HFF-Myc (cell line): ENCODE measurements at places on chromosomes 11 and 22.
A peak's percentile ranks its signal among the peaks of the same experiment; 100 is the strongest.

DNA sequence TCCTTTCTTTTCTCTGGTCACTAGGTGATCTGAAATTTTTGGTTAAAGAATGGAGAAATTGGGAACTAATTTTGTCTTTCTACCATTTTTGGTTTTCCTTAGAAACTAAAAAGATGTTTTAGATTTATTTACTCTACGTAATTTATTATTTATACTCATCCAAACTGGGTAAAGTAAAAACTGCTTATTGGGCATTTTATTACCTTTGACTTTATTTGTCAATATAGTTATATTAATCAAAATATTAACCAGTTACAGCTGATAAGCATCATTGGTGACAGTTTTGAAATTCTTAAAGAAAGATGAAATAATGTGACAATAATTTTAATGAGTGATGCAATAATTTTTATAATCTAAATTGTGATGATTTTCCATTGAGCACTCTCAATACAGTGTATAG lies 502.0 kb upstream of the RAG2 start:
- DNase-seq = no peak

GRCh38 chr11:123166071-123166559 lies 28.9 kb downstream of the CLMP start:
- DNase-seq = no peak

GRCh38 chr22:27134315-27134701 lies 476.9 kb downstream of the MIAT start:
- DNase-seq = peak; percentile 71

DNA sequence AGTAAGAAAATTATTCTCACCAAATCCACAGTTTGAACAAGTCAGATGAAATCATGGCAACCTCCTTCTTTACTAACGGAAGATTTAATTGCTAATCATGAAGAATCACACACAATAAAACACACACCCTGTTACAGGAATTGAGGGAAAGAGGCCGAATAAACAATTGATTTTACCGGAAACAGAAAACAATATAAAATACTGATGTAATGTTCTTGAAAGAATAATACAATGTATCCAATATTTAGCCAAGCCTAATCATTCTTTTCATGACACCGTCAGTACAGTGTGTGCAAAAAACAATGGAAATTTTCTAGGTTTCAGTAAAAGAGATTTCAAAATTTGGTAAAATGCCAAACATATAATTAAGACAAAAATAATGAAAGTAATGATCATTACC lies 23.4 kb downstream of the ASRGL1 start:
- DNase-seq = no peak

- DNase-seq = no peak
These were observed 29.0 kb upstream of the RASSF10 start for GRCh38 chr11:12979928-12980689.

- no peak for DNase-seq
These were observed 123.1 kb downstream of the MIAT start for GRCh38 chr22:26780521-26780920.

DNA sequence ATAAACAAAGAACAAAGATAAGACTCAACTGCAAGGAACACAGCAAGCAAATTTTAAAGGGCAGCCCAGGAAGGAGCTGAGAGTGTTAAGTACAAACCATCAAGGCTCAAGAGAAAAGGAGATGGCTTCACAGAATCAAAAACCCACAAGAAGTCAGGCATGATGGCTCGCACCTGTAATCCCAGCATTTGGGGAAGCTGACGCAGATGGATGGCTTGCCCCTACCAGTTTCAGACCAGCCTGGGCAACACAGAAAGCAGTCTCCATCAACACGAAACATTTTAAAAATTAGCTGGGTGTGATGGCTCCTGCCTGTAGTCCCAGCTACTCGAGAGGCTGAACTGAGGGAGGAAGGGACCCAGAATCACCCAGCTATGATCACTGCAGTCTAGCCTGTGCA lies 32.6 kb downstream of the MAPK1 start:
- DNase-seq = no peak

GRCh38 chr11:45674481-45675190 lies 9.2 kb upstream of the CHST1 start:
- DNase-seq = no peak

GRCh38 chr11:134584001-134584561 lies 172.0 kb upstream of the B3GAT1 start:
- DNase-seq = no peak

GRCh38 chr11:60155931-60156330 lies 27.0 kb downstream of the MS4A6A start:
- DNase-seq = no peak

DNA sequence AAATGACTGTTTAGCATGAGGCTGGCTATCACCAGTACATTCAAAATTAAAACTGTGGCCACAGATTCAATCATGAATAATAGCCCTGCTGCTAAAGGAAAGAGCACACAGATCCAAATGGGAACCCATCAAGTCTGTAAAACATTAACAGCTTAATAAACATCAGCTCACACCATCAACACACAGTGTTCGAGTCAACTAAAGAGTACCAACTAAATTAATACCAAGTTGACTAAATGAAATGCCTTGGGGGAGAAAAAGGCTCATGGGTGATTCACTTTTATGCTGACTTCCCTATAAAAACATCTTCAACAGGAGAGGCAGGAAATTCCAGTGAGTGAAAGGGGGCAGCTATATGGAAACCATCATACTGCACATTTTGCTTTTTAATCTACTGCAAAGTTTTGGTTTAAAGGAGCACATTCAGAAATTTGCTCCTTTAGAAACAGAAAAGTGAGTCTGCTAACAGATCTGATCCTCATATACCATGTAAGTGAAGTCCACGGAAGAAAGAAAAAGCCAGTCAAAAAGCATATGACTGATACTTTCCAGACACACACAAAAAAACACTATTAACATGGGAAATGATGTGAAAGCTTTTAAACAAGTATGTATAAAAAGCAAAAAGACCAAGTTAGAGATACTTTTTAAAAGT lies 16.3 kb downstream of the LGR4 start:
- no peak for DNase-seq

GRCh38 chr11:9765320-9766101 lies 101.6 kb downstream of the SWAP70 start:
- DNase-seq = peak; percentile 89

DNA sequence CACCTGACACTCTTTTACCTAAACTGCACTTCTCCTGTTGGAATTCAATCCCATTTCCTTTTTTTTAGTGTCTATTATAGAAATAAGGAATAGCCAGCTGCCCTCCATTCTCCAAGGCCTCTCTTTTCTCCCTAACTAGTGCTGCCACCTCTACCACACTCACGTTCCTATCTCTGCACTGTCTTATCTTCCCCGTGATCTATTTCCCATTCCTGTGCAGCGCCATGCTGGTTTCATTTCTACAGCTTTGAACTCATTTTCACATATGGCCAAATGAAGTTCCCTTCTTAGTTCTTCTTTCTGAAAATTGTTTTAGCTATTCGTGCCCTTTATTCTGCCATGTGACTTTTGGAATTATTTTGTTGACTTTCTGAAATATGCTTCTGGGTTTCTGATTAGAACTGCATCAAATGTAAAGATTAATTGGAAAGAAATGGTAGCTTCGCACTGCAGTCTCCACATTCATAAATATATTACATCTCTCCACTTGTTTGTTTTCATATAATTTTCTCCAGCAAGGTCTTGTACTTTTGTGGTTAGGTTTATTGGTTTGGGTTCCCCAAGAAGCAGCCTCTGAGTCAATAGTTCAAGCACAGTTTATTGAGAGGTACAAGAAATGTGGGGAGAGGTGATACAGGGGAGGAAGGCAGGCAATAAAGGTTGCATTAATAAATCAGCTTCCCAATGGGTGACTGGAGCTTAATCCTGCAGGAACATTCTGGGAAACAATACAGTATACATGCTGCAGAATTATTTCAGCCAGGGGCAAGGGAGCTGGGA lies 43.7 kb upstream of the DRD2 start:
- no peak for DNase-seq

DNA sequence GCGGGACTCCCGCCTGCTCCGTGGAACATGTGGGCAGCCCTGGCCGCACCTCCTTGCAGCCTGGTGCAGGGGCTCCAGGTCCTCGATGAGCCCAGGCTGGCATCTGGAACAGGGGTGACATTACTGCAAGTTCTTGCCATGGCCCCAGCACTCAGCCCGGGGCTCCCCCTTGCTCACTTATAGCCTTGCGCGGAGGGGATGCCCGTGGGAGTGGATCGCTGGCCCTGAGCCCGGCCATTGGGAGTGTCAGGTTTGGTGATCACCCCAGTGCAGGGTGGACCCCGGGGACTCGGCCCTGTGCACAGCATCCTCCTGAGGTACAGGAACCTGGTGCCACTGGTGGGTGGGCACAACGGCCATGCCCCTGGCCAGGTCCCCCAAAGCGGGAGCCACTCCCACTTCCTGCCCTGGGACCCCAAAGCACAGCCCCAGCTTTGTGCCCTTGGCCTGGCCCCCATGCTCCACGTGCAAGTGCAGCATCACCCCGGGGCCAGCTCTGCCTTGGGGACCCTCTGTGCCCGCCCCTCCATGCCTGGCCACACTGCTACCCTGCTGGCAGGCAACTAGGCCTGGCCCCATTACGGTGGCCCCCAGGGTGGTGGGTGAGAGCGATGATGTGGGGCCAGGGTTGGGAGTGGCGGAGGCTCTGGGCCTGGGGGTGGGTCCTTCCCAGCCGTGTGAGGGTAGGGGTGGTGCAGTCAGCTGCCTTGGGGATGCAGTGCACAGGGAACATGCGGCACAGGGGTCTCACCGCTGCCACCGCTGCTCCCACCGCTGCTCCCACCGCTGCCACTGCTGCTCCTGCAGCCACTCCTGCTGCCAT lies 439.8 kb downstream of the TBC1D22A start:
- no peak for DNase-seq

DNA sequence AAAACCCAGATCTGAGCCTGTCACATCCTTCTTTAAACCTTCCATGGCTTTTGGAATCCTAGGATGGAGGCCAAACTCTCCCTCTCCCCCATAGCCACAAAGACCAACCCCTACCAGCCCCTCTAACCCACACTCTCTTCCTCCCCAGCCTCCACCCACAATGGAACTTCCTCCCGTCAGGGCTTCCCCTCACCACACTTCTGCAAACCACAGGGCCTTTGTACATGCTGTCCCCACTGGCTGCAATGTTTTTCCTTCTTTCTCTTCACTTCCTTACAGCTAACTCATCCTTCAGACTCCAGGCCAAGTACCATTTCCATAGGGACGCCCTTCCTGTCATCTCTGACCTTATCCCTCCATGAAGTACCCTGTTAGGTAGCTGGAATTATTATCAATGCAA lies 393.5 kb downstream of the MN1 start:
- DNase-seq = no peak

- DNase-seq = no peak
These were observed 124.5 kb downstream of the RRAS2 start for GRCh38 chr11:14234446-14234845.

DNA sequence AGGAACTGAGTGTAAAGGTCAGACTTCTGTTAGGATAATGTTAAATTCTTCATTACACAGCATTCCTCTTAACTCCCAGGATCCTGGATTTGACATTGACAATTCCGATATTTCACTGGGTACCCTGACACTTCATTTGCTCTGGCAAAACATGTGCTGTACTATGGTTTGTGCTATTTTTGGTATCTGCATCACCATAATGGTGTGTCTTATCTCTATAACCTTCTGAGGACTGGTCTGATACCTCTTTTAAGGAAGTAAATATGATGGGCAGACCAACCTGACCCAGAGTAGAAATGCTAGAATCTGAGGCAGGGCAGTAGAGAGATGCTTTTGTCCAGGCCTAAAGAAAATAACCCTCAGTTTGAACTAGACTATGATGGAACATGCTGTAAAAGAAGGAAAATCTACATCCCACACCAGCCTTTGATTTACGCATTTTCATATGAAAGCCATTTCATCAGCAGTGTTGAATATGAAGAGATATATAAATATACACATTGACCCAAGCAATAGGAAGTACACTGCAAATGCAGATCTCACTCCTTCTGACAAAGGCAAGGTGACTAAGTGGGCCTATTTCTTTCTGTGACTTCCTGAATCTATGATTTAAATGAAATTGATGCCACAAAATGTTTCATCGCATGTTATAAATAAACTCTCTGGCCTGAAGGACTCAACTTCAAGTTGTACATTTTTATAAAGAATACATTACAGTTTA lies 966.7 kb downstream of the DLG2 start:
- DNase-seq = no peak

GRCh38 chr22:44685384-44686056 lies 16.5 kb upstream of the PRR5 start:
- DNase-seq = peak; percentile 78

DNA sequence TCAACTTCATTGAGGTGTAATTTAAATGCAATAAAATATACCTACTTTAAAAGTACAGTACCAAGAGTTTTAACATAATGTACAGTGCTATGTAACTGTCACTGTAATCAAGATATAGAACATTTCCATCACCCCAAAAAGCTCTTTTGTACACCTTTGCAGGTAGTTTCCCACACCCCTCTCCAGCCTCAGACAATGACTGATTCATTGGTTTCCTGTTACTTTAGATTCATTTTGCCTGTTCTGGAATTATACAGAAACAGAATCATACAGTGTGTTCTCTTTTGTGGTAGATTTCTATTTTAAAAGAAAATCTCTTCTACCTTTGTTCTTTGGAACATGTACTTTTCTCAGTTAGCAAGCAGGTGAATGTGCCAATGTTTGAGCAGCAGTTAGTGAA lies 38.2 kb downstream of the SHISA8 start:
- no peak for DNase-seq

DNA sequence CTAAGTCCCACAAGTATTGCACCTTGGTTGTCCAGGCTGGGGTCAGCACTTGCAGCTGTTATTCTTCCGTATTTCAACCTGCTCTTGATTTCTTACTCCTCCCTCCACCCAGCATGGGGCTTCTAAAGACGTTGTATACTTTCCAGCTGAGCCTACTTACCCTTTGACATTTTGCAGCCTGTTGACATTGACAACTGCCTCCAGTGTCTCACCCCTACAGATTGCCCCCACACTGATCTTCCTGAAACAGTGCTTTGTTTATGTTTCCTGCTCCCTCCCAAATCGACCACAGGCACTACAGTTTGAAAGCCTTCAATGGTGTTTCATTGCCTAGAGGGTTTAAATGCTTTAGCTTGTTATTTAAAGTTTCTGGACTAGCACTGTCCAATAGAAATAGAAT lies 56.6 kb downstream of the FAM83F start:
- DNase-seq = no peak

DNA sequence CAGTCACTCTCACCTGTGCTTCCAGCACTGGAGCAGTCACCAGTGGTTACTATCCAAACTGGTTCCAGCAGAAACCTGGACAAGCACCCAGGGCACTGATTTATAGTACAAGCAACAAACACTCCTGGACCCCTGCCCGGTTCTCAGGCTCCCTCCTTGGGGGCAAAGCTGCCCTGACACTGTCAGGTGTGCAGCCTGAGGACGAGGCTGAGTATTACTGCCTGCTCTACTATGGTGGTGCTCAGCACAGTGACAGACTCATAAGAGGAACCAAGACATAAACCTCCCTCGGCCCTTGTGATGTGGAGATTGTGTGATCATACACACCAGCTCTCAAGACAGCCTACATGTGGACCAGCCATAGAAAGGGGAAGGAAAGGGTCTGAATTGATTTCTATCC lies 113.3 kb downstream of the ZNF280B start:
- DNase-seq = no peak

GRCh38 chr11:113885897-113886296 lies 10.5 kb upstream of the USP28 start:
- no peak for DNase-seq

- DNase-seq = no peak
These were observed 3.6 kb downstream of the PIK3IP1 start for GRCh38 chr22:31288496-31289240.
